CD4-positive, alpha-beta T cell treated with Interleukin-4 for 4 hours (primary cell): ENCODE measurements at places on chromosomes 4 and X.

DNA sequence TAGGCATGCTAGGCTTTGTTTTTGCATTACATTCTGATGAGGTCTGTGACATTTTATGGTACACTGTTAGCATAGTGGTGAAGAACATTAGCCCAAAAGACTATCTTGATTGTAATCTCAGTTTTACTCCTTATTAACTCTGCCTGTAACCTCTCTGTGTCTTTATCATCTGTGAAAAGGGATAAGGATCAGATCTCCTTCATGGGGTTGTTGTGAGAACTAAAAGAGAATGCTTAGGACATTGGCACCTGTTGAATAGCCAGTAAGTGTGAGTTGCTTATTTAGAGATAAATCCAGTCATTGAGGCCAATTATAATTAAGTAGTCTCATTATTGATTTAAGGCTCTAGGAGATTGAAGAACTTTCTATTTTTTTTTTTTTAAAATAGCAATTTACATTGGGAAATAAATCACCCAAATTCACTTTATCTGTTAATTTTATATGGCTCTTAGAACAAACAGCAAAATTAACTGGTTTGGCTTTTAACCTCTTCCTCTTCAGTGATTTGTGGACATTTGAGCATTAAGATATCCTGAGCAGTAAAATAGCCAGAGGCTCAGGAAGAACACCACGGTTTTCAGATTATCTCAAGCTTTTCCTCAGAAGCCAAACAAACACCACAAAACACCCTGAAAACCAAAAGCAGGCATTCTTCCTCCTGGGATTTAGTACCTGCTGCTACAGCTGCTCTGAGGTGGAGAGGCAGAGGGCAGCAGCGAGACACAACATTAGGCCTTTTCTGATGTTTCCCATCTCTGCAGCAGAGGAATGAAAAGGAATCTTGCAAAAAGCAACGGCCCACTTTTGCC lies 192.9 kb downstream of the ARHGAP10 start:
- DNase-seq = peak; percentile 6

GRCh38 chr4:117293784-117294183 lies 208.4 kb upstream of the TRAM1L1 start:
- no peak for DNase-seq

DNA sequence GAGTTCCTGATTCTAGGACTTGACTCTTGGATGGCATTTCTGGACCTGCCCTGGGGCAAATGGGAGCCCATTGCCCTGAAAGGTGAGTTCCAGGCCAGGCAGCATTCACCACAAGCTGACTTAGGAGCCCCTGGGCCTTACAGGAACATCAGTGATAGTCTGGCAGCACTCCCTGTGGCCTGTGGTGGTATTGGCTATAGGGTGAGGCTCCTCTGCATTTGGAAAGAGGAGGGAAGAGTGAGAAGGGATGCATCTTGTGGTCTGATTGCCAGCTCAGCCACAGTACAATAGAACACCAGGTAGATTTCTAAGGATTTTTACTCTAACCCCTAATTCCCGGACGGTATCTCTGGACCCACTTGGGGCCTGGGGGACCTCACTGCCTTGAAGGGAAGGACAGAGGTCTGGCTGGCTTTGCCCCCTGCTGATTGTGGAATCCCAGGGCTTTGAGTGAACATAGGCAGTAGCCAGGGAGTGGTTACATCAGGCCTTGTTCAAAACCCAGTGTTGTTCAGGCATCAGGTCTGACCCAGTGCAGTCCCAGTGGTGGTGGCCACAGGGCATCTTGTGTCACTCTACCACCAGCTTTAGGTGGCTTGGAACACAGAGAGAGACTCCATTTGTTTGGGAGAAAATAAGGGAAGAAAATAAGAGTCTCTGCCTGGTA lies 32.9 kb downstream of the MAGED4 start:
- no peak for DNase-seq

DNA sequence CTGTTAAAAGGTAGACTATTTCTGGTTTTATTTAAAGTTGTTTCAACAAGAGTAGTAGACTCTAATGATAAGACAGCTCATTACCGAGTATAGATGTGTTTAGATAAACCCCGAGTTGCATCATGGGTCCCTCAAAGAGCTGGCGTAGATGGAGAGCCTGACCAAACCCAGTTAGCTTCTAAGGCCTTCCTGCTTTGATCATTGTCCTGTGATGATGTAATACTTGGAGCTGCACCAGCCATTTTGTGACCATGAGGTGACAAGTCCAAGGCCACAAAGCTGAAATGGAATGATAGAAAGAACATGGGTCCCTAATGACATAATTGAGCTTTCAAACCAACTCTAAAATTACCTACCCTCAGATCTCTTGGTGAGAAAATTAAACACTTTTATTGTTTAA lies 66.6 kb upstream of the TAB3 start:
- DNase-seq = no peak

- DNase-seq = no peak
Observed at GRCh38 chr4:141563723-141564122, 72.7 kb upstream of the IL15 start.

GRCh38 chr4:16759931-16760582 lies 138.4 kb downstream of the LDB2 start:
- no peak for DNase-seq

- DNase-seq = peak; percentile 43
Observed at GRCh38 chr4:8468746-8469535, 28.4 kb downstream of the TRMT44 start.

DNA sequence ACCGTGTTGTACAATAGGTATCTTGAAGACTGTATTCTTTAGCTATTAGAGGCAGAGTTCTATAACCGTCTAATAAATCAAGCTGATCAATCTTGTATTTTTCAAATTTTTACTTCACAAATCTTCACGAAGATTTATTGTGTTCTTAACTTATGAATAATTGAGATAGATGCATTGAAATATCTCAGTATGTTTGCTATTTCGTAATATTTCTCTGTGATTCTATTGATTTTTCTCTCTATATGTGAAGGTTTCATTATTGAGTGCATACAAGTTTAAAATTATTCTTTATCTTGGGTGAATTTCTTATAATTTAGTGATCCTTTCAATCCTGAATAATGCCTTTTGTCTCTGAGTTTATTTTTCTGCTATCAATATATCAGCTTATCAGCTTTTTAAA lies 19.8 kb upstream of the SHISA3 start:
- DNase-seq = no peak

- peak; percentile 61 for DNase-seq
Observed at GRCh38 chr4:24488399-24489164, 95.8 kb downstream of the DHX15 start.

- no peak for DNase-seq
Observed at GRCh38 chrX:9626379-9626778, 139.3 kb downstream of the GPR143 start.

DNA sequence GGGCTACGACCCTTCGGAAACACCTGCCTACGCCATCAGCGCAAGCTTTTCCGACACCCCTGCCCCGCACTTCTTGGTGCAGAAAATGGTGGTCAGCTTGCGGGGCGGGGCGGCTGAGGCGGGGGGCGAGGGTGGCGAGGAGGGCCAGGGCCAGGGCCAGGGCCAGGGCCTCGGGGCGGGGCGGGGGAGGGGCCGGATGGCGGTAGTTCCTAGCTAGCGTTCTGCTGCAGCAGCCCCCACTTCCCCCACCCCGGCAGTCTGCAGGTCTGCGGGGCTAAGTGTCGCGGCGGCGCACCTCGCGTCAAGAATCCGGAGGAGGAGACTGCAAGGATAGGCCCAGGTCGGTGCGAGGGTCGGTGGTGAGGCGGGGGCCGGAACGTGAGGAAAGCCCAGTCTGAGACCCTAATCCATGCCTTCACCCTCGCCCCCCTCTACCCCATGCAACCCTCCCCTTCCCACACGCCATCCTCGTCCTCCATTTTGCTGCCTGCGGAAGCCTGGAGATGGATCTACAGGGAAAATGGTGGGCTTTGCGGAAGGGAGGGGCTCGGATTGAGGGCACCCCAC lies 600 bp downstream of the BEX4 start:
- DNase-seq = peak; percentile 18

DNA sequence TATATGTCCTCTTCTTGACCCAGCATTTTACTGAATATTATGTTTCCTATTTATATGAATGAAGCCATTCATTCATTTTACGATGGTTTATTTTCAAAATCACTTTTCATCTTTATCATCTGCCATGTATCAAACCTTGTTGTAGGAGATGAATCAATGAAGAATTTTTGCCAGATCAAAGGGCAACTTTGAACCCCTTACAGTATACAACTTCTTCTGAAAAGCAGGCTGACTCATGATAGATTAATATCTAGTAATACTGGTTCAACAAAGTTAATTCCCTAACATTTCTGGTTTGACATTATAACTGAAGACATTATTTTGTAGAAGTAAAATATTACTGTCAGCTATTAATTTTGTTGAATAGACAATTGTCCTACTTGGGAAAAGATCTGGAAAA lies 226.0 kb downstream of the RPA4 start:
- no peak for DNase-seq

DNA sequence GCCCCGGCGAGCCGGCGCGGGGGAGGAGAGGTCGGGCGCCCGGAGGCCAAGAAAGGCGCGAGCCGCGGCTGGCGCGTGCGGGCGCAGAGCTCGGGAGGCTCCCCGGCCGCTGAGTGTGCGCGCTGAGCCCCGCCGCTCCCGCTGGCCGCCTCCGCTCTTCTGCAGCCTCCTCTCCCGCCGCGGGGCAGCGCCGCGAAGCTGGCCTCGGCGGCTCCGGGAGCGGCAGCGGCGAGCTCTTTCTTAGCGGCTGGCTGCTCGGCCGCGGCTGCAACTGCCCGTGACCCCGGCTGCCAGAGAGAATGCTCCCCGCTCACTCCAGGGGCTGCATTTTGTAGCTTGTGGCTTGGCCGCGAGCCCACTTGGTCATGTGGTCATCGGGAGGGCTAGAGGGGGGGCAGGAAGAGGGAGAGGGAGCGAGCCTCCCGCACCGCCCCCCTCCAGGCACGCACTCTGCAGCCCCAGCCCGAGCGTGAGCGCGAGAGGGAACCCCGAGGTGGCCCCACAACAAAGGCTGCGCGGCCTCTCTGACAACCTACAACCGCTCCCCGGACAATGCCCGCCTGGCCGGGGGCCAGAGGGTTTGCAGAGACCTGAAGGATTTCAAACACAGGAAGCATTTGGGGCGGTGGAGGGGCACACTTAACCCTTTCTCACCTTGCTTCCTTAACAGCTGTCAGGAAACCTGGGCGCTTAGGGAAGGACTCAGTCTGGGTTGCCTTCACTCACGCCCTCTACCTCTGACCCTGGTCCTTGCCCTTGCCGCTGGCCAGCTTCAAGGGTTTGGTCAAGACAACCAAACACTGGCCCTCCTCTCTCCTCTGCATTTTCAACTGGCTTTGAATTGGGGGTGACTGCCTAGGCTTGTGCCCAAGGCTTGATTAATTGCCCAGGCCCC lies at the start of gene APLN:
Gene APLN (minus strand): TSS at position 305 of the 895 bp plus-strand sequence. CDS start 326 bp downstream, outside the sequence.
- DNase-seq = no peak

- DNase-seq = no peak
Observed at GRCh38 chrX:66019974-66020373, 19.9 kb downstream of the VSIG4 start.

GRCh38 chrX:32877592-32877991 lies 333.8 kb downstream of the DMD start:
- no peak for DNase-seq

GRCh38 chr4:74456056-74456744 lies 11.3 kb downstream of the AREG start:
- DNase-seq = no peak
